ENCODE measurements at places on chromosomes 3 and 15.

DNA sequence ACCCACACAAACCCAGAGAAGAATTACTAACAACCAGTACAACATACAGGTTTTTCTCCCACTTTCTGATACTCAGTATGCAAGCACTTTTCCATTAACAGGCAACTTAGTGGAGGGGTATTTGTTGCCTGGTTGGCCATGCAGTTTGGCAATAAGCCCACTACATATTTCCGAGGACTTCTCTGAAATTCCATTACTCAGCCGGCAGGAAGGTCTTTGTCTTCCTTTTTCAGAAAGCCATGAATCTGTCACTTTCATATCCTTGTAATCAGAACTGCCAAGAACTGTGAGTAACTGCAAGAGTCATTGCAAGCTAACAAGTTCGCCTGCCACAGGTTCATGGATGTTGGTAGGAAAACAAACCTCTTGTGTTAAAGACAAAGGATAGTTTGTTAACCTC is 422.3 kb upstream of the ROBO1 start:
- no peak for DNase-seq

DNA sequence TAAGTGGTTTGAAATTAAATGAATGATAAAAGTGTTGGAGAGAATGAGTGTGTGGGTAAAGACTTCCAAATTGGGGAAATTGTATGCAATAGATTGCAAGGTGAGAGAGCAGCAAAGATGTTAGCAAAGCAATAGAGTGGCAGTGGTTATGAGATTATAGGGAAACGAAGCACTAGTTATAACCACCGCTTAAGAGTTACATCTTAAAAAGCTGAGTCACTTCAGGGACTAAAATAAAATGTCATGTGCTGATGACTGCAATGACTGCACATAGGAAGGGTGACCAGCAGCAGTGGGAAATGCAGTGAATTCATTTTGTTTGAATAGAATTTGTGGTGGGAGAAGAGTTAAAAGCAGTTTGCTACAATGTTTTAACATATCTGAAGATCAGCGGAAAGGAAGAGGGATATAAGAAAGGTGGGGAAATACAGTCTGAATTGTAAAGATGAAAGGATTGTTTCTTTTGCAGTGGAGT is 127.3 kb downstream of the RAP2B start:
- DNase-seq: no peak

DNA sequence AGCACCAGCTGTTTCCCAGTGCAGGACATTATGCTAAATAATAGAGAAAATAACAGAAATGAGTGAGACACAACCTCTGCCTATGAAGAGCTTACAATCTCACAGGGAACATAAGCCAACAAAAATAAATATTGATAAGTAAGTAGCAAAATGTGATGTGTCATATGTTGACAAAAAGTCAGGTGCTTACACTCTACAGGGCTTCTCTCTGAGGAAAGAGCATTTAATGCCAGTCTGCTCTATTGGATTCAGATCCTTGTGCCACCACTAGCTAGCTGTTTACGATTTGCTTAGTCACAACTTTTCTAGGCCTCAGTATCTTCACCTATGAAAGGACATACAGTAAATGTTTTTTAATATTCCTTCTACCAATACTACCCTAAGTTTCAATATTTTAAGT is 500.9 kb upstream of the NAALADL2 start:
- DNase-seq: no peak

GRCh38 chr3:32313169-32313568 is 74.7 kb downstream of the CMTM8 start:
- DNase-seq: no peak

- peak; percentile 43 for DNase-seq
Observed at GRCh38 chr3:31252216-31253185, 280.2 kb upstream of the STT3B start.

DNA sequence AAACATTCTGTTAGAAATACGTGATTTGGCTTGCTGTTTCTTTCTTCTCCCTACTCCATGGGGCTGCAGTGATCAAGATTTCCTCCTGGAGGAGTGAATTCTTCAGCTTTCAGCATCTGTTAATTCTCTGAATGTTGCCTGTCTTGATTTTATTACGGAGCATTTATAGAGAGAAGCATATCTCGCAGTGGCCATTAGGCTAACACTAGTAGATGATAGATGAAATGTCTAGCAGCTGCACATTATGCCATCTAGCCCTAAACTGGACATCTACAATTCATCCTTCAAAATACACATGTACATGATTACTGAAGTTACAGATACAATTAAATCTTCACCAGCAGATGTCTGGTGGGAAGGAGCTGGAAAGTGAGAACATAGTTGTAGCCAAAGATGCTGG is 769.8 kb upstream of the NECTIN3 start:
- no peak for DNase-seq

DNA sequence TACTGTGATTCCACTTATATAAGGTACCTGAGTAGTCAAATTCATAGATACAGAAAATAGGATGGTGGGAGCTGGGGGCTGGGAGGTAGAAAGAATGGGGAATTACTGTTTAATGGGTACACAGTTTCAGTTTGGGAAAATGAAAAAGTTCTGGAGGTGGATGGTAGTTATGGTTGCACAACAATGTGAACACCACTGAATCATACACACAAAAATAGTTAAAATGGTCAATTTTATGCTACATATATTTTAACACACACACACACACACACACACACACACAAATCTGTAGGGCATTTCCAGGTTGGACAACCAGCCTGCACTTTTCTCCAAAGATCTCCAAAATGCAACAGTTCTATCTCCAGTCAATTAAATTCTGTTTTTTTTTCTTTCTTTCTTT is 1.4 kb downstream of the CCDC32 start:
- no peak for DNase-seq

DNA sequence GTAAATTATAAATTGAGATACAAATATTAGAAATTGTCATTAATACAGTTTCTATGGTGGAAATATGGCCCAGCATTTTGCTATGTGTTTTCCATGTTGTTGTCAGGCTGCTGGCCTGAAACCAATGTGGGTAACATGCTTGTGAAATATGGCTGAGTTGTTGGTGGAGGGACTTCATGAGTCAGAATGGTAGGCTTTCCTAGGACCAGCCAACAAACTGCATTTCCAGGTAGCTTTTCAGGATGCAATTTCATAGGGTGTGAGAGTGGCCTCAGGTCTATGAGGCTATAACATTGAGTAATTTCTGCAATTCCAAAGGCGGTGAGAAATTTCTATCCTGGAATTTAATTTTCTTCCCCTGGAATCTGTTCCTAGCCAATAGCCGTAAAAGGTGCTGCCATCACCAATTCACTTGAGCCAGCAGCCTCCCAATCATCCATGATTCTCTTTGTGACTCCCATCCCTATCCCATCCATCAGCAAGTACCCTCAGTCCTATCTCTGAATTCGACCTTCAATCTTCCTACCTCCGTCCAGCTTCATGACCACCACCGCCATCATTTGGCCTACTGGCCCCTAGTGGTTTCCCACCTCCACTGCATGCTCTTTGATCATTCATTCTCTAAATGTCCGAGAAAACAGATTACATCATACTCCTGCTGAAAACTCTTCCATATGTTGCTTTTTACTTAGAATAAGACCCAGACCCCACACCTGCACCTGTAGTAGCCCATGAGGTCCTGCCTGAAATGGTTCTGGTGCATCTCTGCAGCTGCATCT is 276.6 kb upstream of the CFAP20DC start:
- DNase-seq: no peak

DNA sequence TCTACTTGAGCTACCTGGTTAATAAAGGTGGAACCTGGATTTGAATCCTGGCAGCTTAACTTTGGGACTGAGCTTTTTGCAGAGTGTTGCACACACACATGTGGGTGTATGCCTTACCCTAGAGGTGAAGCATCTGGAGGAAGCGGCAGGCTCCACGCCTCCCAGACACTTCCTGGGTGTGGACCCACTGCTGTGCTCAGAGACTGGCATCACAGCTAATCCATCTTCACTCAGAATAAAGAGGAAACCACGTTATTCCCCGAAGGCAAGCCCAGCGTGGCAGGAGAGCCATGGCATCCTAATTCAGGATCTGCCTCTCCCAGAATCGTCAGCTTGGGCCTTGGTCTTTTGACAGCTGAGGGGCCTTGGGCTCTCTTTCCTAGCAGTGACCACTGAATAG is 25.5 kb downstream of the CCDC13 start:
- DNase-seq: no peak

GRCh38 chr15:54829821-54830220 is 366.9 kb downstream of the RSL24D1 start:
- DNase-seq: no peak

DNA sequence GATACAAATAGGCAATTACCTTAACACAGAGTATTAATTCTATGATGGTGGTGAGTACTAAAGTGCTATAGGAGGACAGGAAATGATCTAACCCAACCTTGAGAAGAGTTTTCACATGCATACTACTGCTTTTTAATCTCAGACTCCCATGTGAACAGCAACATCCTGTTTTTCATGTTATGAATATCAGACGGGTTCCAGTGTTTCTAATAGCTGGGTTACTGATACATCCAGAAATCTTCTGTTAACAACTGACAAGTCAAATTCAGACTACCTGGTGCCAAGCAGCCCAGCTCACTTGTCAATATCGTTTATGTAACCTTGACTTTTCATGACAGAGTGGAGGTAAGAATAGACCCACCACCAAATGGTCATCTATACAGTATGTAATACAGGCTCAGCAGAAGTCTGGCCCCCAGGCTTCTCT is 220.2 kb upstream of the COL8A1 start:
- no peak for DNase-seq

DNA sequence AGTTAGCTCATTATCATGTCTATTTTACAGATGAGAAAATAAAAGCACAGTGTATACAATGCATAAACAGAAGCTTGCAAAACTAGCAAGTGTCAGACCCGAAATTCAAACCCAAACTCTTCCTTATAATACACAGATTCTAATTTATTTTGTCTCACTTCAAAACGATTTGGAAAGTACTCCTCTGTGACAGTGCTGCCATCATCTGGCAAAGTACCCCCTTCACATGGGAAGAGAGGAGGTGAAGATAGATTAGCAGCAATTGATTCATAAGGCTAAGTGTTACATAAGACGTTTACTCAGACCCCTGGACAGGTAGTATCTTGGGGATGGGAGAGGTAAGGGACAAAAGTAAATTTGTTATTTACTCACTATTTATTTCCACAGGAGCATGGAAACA is 744.0 kb upstream of the SGO1 start:
- DNase-seq: no peak

DNA sequence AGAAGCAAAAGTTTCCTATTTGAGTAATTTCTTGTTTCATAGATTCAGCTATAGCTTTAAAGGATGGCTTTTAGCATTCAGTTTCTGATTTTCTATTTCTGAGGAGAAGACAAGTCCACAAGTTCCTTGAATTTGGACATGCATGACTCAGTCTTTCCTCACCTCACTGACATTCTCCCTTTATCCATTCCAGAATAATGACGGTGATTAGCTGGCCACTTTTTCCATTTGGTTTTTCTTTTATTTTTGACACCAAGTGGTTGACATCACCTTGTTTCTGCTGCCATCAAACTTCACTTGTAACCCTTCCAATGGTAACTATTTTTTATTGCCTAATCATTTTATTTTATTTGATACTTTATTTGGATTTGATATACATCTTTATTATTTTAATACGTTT is 404.4 kb upstream of the KCNMB2 start:
- DNase-seq: no peak

DNA sequence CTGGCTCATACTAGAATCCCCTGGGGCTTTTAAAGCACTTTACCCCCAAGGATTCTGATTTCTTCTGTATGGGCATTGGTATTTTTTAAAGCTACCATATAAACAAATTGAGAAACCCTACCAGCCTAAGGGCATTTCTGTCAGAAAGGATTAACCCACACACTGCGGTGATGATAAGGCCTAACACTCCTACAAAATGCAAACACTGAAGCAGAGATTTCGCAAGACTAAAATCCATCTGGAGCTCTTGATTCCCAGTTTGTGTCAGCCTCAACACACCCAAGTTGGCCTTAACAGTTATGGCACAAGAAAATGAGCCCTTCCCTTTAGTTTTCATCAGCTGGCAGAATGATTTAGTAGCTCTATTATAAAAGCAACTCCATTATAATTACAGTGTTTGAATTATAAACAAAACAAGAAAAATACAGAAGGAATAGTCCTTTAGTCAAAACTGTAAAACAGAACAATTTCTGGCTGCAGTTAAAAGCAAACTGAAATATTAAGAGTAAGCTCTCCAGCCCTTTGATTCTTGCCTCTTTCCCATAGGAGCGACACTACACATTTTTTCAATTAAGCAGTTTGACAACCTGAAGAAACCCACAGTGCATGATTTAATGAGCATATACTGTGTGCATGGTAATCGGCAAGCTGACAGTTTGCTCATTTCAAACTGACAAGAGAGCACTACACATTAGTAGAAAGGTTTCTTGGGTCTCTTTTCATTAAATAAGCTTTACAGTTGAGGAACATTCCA is 441.2 kb downstream of the FHIT start:
- DNase-seq: no peak

DNA sequence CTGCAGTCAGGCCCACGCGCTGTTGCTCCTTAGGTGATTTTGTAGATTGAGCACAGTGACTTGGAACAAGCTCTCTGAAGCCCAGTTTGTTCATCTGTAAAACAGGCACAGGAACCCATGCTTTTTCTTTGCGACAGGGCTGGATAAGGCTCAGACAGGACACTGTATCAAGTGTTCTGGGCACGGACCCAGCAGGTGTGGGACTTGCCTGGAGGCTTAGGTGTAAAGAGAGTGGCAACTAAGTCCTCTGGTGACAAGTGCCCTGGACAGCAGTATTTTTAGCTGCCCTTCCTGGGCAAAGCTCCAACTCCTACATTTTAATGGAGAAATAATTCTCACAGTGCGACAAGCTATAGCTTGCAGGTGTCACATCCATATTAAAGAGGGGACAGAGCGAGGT is 32.2 kb downstream of the CD276 start:
- DNase-seq: no peak

DNA sequence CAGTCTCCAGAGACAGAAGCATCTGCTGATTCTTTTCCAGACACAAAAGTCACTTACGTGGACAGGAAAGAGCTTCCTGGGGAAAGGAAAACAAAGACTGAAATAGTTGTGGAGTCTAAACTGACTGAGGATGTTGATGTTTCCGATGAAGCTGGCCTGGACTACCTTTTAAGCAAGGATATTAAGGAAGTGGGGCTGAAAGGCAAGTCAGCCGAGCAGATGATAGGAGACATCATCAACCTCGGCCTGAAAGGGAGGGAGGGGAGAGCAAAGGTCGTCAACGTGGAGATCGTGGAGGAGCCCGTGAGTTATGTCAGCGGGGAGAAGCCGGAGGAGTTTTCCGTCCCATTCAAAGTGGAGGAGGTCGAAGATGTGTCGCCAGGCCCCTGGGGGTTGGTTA is 25.4 kb downstream of the SYNM start:
- DNase-seq: no peak

DNA sequence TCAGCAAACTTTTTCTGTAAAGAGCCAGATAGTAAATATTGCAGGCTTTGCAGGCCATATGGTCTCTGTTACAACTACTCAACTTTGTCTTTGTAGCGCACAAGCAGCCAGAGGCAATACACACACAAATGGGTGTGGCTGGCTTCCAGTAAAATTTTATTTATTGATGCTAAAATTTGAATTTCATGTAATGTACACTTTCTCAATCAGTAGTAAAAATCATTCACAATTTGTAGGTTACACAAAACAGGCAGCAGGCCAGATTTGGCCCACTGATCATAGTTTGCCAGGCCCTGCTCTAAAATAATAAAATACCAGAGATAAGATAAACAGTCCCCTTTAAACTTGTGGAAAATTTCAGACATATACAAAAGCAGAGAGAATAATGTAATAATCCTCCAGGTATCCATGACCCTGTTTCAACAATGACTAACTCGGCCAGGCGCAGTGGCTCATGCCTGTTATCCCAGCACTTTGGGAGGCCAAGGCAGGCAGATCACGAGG is 330.3 kb downstream of the SHQ1 start:
- no peak for DNase-seq

Measured in activated T-cell treated with anti-CD3 and anti-CD28 coated beads, Interleukin-2, amount 50 U/mL, for 48 hours (primary cell).